Right atrium auricular region (tissue), 2 donors: ENCODE measurements at places on chromosomes 13 and 19.

DNA sequence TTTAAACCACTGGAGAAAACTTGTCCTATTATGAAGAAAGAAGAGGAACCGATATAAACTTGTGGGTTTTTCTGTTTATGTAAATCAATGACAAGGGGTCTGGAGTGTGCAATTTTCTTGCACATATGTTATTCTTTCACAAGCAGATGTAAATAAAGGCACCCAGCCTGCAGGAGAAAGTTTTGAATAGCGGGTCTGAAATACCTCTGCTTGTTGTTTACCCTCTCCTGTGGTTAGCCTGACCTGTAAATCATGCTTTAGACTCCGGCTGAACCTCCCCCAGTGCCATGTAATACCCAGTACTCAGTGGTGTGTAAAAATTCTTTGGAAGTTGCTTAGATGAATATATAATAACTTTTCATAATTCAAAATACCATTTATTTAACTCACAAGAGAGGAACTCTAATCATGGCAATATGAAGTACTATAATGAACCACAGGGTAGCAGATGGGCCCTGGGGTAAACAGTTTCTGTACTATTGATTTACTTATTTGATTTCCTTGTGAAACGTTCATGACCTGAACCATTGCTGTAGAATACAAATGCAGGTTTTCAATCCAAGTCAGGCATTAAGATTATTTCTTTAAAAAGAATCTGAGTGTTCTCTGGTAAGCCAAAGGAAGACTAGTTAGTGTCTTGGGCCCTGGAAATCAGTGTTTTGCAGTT lies 245.1 kb downstream of the LMO7 start:
- DNase-seq = no peak

DNA sequence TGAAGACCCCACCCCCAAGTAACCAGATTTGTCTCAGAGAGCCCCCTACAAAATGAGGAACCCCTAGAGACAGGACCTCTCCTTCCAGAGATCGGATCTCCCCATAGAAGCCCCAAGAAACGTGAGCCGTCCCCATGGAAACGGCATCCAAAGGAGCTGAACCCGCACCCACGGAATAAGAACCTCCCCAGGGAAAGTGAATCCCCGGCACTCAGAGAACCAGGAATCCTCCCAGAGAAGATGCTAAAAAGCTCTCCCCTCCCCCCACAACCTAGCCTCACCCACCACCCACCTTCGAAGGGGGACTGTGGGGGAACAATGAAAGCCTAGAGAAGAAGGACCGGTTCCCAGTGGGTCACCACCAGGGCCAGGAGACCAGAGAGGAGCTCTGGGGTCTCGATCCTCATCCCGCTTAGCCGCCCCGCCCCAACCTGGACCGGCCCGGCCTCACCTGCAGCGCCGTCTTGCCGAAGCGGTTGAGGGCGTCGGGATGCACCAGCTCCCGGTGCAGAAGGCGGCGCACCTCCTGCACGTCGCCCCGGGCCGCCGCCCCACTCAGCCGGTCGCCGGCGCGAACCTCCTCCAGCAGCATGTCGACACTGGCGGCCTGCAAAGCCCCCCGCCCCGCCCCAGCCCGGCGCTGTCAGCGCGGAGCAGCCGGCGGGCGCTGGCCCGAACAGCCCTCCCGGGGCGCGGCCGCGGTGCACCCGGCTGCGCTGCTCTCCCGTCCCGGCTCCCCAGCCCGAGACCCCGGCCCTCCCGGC lies 535 bp downstream of the CDKN2D start:
- no peak for DNase-seq

DNA sequence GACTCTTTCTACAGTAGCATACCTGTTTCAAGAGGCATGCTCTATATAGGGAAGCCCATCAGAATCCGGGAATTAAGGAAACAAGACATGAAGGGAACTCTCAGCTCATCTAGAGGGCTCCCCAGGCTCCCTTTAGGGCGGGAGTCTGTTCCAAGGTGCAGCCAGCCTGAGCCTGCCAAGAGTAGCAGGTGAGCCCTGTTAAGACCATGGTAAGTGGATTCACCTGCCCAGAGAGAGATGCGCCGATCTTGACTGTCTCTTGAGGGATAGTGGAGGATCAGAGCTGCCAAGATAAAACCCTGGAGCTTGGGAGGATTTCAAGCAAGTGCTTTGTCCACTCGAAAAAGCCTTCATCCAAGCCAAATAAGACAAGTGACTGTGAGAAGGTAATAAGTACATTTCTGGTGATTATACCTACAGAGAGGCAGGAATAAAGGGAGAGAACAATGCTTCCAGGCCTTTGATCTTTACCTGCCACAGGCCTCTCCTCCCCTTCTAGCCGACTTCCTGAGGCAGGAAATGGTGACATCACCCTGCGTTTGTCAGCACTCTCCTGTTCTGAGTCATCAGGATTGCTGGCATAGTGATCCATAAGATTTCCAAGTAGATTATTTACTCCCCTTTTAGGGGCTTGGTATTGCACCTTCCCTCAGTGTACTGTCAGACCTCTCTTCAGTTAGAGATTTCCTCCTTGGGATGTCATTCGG lies 31.5 kb downstream of the KLF5 start:
- no peak for DNase-seq

DNA sequence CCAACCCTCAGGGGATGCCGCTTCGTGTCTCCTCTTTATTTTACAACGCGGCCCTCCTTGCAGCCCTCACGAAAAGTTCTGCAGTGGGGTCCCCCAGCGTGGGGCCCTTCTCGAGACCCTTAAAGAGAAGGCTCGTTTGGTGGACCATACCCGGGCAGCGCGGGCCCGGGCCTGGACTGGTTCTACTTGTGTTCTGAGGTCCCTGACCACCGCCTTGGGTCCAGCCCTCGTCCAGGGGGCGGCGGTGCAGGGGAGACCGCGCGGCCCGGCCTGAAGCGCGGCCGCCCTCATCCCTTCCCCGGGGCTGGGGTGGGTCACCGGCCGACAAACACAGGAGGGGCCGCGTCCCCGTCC lies 400 bp upstream of the SERP2 start:
- no peak for DNase-seq

DNA sequence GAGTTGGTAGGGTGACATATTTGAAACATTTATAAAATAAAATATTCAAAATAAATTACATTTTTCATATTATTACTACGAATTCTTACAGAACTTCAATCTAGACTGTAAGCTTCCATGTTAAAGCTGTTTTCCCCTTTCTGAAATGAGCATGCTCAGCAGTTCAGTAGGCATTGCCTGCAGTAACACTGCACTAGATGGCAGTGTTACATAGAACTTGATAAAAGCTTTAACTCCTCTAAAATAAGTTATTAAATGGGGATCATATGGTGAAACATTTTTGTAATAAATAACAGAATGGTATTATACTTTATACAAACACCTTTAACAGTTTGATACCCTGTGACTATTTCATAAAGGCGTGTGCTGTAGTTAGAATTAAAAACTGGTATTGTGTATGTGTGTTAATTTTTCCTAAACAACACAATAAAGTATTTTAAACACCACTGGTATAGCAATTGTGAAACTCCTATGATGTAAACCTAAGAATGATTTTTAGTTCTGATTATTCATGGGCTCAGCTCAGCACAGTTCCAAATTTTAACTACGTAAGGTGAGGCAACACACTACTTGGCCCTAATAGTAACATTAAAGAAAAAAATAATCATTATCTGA lies 11.6 kb upstream of the GPR18 start:
- DNase-seq = no peak

DNA sequence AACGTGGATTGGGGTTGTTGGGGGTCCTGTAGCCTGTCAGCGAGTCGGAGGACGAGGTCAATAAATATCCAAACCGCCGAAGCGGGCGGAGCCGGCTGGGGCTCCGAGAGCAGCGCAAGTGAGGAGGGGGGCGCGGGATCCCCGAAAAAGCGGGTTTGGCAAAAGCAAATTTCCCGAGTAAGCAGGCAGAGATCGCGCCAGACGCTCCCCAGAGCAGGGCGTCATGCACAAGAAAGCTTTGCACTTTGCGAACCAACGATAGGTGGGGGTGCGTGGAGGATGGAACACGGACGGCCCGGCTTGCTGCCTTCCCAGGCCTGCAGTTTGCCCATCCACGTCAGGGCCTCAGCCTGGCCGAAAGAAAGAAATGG lies 754 bp upstream of the SIX5 start:
- peak; percentile 68 for DNase-seq

- DNase-seq = no peak
Observed at GRCh38 chr13:30125422-30126073, 181.8 kb downstream of the KATNAL1 start.
